ENCODE measurements at places on chromosomes 4 and X.

GRCh38 chrX:22081475-22082092, 49.5 kb downstream of the PHEX start:
- peak; percentile 58 for DNase-seq

GRCh38 chrX:103608306-103608963, 672 bp downstream of the TCEAL3 start:
- DNase-seq, result no peak

GRCh38 chr4:165331359-165331758, 3.9 kb downstream of the MSMO1 start:
- DNase-seq, result no peak

GRCh38 chrX:10397349-10397748, 223.0 kb downstream of the MID1 start:
- no peak for DNase-seq

DNA sequence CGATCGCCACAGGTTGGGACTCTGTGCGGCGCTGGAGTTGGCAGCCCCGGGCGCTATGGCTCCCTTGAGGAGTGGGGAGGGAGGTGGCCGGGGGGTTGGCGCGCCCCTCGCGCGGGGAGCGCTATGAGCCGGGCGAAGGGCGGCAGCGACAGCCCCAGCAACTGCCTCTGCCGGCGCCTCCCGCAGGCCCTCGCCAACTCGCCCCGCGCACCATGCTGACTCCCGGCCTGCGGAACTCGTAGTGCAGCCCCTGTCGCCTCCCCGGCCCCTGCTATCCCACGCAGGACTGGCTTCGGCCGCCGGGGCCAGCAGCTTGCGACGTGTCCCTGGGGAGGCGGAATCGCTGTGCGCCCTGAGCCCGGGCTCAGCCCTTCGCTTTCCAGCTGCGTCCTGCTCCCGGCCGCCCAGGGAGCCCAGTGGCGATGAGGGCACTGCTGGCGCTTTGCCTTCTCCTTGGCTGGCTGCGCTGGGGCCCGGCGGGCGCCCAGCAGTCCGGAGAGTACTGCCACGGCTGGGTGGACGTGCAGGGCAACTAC, 415 bp downstream of the SHISA3 start:
- DNase-seq, result no peak

DNA sequence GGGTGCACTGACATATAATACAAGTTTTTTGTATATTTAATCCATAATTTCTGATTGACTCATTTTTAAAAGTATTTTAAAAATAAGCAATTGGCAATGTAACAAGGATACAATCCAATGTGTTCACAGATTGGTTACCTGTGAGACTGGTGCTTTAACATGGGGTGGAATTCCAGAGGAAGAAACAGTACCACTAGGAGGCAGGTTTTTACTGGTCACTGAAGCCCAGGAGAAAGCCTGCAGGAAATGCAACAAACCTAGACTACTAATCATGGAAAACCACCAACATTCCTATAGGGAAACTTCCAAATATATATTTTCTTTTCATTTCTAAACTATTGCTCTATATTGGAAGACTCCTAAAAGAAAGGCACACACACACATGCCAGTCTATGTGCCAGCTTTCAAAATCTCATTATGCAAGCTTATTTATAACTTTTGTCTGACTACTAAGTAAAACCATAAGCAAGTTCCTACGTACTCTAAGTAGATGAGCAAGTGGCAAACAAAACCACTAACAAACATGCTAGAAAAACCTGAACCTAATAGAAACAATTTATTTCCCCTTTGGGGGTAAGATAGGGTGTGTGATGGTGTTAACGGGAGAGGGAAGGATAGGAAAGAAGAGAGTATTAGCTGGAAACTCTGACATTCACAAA, 19.2 kb downstream of the G3BP2 start:
- no peak for DNase-seq

GRCh38 chr4:74111990-74112389, 13.0 kb upstream of the CXCL2 start:
- DNase-seq, result no peak

- no peak for DNase-seq
Observed at GRCh38 chr4:85952972-85953650, 406.7 kb downstream of the MAPK10 start.

DNA sequence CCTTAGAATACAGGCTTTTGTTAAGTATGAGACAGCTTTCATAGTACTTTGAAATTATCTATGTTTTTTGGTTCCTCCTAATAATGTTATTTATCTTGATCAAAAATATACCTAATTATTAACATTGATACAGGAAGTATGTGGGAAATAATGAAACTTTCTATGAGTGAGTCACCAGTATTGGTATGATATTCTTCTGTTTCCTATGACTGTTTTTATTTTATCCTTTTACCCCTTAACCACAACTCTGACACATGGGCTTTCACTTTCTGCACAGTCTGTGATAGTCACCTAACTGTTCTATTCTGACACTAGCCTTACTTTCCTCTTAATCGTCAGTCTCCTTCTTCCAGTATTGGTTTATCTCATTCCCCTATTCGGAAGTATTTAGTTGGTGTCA, 4.7 kb downstream of the THAP9 start:
- DNase-seq, result no peak

DNA sequence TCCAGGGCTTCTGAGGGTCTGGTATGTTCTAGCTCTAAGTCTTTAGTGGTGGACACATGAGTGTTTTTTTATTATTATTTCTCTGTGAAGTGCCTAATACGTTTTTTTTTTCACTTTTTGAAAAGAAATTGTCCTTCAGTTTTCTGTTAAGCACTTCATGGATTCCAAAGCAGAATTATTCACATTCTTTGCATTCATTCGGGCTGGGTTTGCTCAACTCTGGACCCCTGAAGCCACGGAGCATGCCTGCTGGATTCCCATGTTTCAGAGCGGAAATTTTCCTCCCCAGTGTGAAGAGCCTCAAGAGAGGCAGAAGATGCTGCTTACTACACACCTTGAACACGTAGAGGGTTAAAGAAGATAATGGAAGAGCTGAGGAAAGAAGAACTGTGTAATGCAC, 107.5 kb downstream of the EGF start:
- no peak for DNase-seq

GRCh38 chrX:134006484-134007161, 21.2 kb upstream of the GPC3 start:
- no peak for DNase-seq

- no peak for DNase-seq
Observed at GRCh38 chr4:114396808-114397207, 201.8 kb upstream of the UGT8 start.

DNA sequence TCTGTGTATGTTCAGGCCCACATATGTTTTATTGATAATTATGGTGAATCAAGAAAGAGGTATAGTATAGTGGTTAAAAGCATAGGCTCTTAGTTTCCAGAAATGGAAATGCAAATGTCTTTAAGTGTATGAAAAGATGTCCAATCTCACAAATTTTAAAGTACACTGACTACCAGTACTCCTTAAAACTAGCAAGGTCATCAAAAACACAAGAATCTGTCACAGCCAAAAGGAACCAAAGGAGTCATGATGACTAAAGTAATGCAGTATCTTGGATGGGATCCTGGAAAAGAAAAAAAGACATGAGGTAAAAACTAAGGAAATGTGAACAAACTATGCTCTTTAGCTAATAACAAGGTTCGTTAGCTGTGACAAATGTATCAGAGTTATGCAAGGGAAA, 661 bp upstream of the RBM41 start:
- DNase-seq, result no peak

DNA sequence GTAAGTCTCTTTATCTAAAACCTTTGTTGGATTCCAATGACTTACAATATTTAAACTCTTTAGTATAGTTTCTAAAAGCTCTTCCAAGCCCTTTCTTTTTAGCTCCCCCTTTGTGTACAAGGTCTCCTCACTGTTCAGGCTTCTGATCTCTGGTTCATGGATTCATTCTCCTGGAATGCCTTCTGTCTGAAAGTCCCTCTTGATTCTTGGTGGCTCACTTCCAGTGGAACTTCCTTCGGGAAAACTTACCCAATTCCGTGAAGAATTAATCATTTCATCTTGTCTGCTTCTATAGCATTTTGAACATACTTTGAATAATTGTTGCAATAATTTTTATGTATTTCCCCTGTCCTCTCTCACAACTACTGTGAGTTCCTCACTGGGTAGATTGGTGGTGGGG, 3.6 kb downstream of the ARHGAP24 start:
- no peak for DNase-seq

GRCh38 chrX:143095321-143095720, 69.6 kb downstream of the SPANXN4 start:
- no peak for DNase-seq

- no peak for DNase-seq
Observed at GRCh38 chrX:3485727-3486126, 139.3 kb upstream of the MXRA5 start.

GRCh38 chr4:176358083-176358469, 38.3 kb downstream of the SPCS3 start:
- no peak for DNase-seq

DNA sequence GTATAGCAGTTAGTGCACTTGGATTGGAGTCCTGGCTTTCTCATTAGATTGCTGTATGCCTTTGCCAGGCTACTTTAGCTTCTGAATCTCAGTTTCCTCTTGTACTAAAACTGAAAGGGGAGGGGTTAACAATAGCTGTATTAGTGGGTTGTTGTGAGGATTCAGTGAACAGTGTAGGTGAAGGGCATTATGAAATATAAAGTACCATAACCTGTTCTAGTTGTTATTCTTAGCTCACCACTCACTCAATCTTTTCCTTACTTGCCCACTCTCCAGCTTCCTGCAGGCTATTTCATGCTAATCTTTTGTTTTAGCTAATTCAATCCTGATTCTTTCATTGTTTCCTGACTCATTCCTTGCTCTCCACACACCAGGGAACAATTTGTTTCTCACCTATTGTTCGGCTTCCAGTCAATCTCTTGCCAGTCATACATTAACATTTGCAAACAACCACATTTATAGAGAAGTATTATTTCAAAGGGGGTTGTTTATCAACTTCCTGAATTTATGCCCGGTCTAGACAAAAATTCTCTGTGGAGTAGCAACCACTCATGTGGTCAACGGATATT, 50.6 kb upstream of the EDA start:
- DNase-seq, result no peak

GRCh38 chr4:61070269-61070668, 129.9 kb upstream of the ADGRL3 start:
- DNase-seq, result no peak

DNA sequence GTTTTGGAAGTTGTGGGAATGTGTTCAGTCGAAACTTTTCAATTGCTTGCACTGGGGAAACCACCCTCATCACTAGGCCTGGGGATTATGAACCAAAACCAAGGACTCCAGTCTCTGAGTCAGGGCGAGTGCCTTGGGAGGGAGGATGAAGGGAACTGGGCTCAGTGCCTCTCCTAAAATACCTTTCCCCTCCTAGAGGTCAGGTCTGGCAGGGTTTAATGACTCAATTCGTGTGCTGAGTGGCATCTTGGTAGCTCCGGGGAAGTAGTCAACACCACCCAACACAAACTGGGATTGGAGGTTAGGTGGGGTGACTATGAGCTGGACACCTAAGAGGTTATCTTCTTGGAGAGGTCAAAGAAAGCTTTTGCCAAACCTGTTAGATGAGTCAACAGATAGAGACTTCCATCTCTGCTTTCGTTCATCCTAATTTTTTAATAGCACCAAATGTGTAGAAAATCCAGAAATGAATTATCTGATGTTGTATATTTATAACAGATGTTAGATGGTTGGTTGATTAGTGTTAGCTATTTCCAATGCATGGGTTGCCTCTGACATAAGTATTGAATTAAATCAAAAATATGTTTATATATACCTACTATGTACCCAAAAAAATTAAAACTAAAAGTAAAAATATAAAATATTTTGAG, 202.8 kb downstream of the SHROOM3 start:
- no peak for DNase-seq

DNA sequence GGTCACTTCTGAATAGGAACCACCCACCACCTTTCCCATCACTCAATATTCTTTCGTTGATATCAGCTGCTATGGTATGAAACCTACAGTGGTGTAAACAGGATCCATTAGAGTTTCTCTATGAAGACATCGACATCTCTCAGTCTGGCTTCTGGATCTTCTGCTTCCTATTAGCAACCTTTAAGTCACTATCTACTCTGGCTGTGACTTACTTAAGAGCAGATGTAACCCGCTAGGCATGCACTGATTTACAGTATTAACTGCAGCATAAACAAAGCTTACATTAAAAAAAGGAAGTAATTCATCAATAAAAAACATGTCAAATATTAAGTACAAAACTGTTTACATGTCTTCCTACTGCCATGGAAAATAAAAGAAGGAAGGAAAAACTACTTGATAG, 96.4 kb downstream of the ANAPC10 start:
- no peak for DNase-seq

DNA sequence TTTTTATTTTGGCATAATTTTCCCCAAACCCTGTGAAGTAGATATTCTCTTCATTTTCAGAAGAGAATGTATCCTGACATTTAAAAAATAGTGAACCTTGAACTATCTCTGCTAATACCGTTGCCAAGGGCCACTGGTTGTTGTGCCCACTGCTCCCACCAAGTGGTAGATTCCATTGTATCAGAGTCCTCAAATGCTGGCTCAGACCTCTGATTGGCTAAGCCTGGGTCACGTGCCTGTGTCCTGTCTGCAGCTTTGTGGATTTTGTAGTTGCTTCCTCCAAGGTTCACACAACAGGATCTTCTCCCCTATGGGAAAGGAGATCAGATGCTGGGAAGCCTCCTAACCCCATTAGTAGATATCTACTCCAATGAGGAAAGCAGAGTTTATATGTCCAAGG, 104.8 kb upstream of the CASK start:
- DNase-seq, result no peak

DNA sequence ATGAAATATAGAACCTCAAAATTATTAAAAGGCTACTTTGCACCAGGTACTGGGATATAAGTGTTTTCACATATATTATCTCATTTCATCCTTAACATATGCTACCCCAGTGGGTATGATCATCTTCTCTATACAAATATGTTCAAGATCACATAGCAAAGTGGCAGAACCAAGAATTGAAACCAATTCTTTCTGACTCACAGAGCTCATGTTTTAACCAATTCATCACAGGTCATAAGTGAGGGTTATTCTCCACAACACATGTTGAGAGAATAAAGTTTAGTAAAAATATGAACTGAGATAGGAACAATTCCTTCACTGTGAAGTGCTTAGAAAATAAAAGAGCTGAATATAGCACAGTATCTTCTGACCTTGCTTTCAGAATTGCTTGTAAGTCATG, 442.9 kb upstream of the RASGEF1B start:
- no peak for DNase-seq

- no peak for DNase-seq
Observed at GRCh38 chr4:185859111-185859510, 47.1 kb upstream of the SORBS2 start.

GRCh38 chr4:137738375-137738990, 206.2 kb upstream of the PCDH18 start:
- DNase-seq, result no peak

GRCh38 chr4:70556856-70557255, 35.2 kb upstream of the AMBN start:
- DNase-seq, result no peak

GRCh38 chr4:172698256-172698655, 470.4 kb upstream of the GALNT7 start:
- no peak for DNase-seq

DNA sequence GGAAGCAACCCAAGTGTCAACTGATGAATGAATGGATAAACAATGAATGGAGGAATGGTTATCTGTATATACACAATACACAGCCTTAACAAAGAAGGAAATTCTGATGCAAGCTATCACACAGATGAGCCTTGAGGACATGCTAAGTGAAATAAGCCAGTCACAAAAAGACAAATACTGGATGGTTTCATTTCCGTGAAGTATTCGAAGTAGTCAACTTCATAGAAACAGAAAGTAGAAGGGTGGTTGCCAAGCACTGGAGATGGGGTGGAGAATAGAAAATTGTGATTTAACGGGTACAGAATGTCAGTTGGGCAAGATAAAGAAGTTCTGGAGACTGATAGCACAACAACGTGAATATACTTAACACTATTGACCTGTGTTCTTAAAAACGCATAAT, 28.2 kb downstream of the CENPU start:
- no peak for DNase-seq

Measured in stimulated activated CD4-positive, alpha-beta T cell treated with anti-CD3 and anti-CD28 coated beads, Interleukin-12 subunit alpha, Interleukin-12 subunit beta, amount 100 ng/mL, for 4 hours (primary cell).